ENCODE measurements at places on chromosomes 4 and X. TPM values are rescaled to one million over a fixed set of nuclear protein-coding genes. Genes with fewer than 3 reads are reported as not detected.

EFHC2 gene
- 0.30 TPM for total RNA-seq

CT45A3 gene
- 0.23 TPM for total RNA-seq

MAB21L2 gene
- total RNA-seq: not detected

PABPC5 gene
- 0.08 TPM for total RNA-seq

CYLC1 gene
- not detected for total RNA-seq

PLAC8 gene
- 1.1 TPM for total RNA-seq

ENPP6 gene
- not detected for total RNA-seq

ADGRG2 gene
- 11.0 TPM for total RNA-seq

PRDM5 gene
- total RNA-seq: 5.3 TPM

HTN3 gene
- not detected for total RNA-seq

TCEAL2 gene
- total RNA-seq: not detected

SSX4B gene
- total RNA-seq: not detected

RASGEF1B gene
- total RNA-seq: not detected

GABRG1 gene
- not detected for total RNA-seq

ABLIM2 gene
- 4.5 TPM for total RNA-seq

SLC26A1 gene
- 0.27 TPM for total RNA-seq

VEGFD gene
- total RNA-seq: 0.27 TPM

GABRA4 gene
- total RNA-seq: not detected

DUSP21 gene
- not detected for total RNA-seq

PPEF2 gene
- not detected for total RNA-seq

PAGE2B gene
- not detected for total RNA-seq

GYPA gene
- not detected for total RNA-seq

TCEAL5 gene
- total RNA-seq: not detected

ACE2 gene
- not detected for total RNA-seq

TMEM271 gene
- total RNA-seq: not detected

CDKL2 gene
- 0.42 TPM for total RNA-seq

PDLIM3 gene
- 0.12 TPM for total RNA-seq

FRG2 gene
- not detected for total RNA-seq

Data from A549 treated with GW870086 at 1 μM for 4 hours (cell line).